Ovary (tissue), 10 donors: ENCODE measurements at places on chromosomes 6 and 20. TPM values are rescaled to one million over a fixed set of nuclear protein-coding genes. Genes with fewer than 3 reads are reported as not detected.

Gene HLA-DOA
- 2.5 TPM for polyA plus RNA-seq

GRCh38 chr20:18981962-18982539 is 168.5 kb downstream of the SCP2D1 start:
- no peak for DNase-seq

Gene GJA10
- not detected for polyA plus RNA-seq

Gene ZSCAN31
- polyA plus RNA-seq = 20.8 TPM

DNA sequence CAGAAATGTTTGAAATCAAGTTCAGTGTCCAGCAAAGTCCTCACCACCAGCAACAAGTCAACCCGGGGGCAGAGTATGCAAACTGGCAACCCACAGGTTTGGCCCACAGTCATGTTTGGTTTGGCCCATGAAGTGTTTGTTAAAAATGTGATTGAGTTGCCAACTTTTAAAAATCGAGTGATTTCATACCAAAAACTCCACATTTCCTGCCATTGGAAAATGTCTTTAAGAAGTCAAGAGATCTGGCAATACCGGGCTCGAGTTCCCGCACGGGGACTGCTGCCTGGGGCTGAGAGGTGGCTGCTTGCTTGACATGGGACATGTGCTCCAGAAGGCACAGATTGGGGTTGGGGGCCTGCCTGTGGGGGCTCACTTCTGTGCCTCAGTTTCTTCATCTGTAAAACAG is 36.1 kb downstream of the PREX1 start:
- DNase-seq = no peak

DNA sequence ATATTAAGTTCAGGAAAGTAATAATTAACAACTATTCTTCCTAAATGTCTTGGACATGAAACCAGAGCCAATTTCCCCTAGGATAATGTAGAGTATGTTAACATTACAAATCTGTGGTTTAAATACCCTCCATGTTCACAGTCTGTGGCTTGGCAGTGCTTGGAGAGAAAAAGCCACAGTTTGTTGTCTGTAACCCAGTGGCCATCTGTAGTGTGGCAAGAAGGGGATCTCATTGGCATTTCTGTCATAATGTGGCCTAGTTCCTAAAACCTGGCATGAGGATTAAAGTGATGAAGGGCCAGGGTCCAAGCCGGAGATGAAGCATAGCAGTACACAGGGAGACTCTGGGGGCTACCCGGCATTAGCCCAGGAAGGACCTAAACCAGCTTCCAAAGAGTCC is 31.2 kb downstream of the SYNE1 start:
- no peak for DNase-seq

Gene TMEM217
- polyA plus RNA-seq = 0.39 TPM

Gene POPDC3
- 0.15 TPM for polyA plus RNA-seq

- no peak for DNase-seq
Measured at GRCh38 chr20:50107086-50107660, 5.8 kb downstream of the UBE2V1 start.

DNA sequence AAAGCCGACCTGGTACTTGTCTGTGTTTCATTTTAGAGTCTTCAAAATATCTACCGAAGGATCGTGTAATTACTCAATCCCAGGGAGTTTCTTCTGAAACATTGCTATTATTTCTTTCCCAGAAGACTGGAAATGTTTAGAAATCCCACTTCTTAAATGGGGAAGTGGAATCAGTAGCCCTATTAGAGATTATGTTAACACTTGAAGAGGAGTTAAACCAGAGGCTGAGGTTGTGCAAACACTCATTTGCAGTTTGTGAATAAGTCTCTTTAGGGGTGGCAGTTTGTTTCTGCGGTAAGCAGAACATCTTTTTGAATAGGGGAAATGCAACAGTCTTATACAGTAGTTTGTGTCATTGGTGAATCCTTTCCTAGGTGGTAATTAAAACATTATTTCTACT is 21.3 kb downstream of the DSP start:
- no peak for DNase-seq

DNA sequence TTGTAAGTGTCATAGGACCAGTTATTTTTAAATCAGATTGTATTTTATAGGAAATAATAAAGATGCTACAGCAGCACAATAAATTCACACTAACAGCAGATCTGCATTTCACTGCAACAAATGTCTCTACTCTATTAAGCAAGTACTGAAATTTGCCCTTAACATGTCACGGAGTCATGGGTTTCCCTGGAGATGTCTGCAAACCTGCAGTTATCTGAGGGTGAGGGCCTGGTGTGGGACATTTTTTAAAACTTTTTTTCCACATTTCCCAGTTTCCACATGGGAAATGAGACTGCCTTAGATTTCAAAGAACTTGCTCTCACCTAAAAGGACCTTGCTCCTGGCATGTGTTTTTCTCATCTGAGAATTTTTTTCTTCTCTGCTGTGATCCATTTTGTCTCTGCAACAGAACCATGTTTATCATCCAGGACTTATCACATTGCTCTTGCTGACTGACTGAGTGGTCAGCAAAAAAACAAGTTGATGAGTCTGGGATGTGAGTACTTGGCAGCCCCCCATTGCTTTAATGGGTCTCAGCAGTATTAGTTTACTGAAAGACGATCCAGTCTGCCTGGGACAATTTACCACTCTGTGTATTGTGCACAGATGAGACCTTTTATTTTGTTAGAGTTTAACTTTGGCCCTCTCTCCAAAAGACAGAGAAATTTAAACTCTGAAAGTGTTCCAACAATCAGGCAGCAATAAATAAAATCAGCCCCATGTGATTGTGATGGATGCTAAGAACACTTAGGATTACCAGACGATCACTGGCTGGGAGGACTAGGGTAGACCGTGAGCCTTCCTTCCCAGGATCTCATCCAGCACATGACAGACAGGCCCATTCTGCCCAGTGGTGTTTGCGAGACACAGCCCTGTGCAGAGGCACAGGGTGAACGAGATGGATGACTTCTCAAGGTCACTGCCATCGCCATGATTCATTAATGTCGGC is 268.8 kb downstream of the BTBD9 start:
- peak; percentile 32 for DNase-seq

GRCh38 chr6:125149256-125150144 is 4.1 kb upstream of the TPD52L1 start:
- no peak for DNase-seq

- DNase-seq = no peak
Measured at GRCh38 chr6:157101166-157101565, 222.2 kb downstream of the TMEM242 start.

Gene NOX3
- polyA plus RNA-seq = not detected

Gene EYA2
- 4.3 TPM for polyA plus RNA-seq

- DNase-seq = no peak
Measured at GRCh38 chr6:55405474-55406235, 78.4 kb downstream of the GFRAL start.

DNA sequence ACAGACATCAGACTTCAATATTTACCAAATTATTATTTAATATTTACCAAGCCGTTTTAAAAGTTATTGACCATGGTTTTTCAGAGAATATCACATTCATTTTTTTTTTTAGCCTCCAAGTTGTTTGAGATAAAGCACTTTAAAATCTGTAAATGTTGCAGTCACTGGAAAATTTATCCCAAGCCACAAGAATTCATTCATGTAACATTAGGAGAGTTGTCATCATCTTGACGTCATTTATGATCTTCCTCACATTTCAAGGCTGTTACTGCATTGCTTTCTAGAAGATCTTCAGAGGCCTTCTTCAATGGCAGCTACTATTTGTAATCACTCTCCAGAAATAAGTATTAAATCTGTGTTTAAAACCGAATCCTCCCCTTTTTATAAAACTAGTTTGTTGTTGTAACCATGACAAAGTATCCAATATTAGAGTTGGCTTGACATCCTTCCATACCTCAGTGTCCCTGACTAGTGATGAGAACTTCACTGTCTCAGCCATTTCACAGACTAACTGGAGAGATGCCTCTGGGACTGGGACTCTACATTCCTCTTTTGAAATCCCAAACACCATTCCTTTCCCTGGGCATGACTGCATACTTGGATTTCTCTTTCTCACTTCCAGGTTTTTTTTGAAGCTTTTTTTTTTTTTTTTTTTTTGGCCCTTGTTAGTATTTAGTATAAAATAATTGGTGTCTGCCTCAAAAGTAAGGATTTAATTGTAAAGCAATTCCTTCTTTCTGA is 100.1 kb downstream of the ZFAND3 start:
- no peak for DNase-seq

DNA sequence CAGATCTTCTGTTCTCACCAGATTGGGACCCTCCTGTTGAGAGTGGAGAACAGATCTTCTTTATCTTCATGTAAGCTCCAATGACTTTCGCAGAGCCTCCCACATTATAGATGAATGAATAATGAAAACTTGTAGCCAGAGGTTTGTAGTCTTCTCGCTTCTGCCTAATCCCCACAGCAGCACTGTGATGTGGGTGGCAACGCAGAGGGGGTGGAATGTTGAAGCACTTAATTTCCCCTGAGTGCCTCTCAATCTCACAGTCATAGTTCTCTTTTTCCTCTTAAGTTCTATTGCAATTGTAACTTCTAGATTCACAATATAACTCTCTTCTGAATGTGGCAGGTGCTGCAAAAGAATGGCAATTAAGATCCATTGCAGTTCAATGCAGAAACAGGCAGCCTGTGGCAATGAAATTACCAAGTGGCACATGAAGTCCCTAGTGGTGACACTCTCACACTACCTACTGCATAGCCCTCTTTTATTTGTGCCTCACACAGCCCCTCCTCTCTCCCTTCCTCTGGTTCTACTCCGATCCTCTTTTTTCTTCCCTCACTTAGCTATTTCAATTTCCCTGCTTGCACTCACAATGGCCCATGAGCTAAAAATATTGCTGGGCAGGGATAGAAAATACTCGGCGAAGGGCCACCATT is 281.9 kb downstream of the UBE3D start:
- no peak for DNase-seq

DNA sequence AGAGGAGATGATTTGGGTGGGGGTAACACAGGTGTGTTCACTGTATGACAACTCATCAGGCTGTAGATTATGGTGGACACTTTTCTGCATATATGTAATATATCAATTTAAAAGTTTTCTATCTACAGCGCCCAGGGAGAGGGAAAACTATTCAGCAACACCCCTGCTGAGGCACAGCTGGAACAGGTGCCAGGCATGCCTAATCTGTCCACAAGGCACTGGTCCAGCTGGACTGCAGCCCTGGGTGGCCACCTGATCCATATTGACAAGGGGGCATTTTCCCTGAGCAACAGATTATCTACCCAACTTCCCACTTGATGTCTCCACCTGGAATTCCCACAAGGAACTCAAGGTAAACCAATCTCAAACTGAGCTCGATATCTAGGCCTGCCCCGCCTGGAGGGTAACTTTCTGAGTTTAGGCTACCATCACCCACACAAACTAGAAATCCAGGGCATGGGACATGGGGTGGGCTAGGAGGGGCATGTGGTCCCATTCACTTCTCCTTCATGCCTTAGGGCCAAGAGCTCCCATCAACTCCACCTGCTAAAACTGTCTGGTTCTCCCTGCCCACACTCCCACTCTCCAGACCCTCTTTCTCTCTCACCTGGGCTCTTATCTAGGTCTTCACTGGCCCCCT is 4.6 kb downstream of the SLC22A16 start:
- no peak for DNase-seq

Gene TOX2
- 2.3 TPM for polyA plus RNA-seq

DNA sequence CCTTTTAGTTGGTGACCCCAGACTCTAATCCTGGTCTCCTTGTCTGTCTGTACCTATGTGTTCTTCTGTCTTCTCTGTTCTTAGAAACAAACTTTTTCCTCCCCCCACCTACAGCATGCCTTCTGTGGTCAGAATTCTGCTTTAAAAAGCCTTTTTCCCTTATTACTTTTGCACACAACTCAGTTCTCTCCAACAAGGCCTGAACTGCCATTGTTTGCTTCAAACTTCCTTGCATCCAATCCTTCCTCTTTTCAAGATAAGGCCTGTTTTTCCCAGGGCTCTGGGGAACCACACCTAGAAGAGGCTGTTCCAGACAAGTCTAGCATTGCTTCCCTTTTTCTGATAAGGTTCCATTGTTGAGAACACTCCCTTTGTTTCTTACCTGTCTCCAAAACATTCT is 22.2 kb upstream of the NCOA3 start:
- DNase-seq = no peak

Gene CCHCR1
- 21.2 TPM for polyA plus RNA-seq

GRCh38 chr6:52489881-52490280 is 69.7 kb downstream of the EFHC1 start:
- no peak for DNase-seq

Gene CST3
- 404 TPM for polyA plus RNA-seq

DNA sequence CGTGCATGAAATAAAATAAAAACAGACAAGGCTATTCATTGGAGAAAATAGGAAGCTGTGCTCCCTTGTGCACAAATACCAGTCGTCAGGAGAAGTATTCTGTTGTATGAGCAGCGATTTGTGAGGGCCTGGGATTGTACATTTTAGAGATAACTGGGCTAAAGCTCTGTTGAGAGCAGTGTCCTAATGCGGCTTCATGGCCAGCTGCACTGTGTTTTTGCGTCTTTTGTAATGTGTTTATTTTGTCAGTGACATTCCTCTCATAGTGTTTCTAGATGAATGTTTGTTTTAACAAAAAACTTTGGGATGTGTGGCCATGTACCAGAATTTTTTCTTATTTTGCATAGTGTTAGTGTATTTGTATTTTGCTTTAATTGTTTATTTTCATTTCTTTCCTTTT is 14.8 kb downstream of the ERMARD start:
- no peak for DNase-seq

Gene COQ3
- polyA plus RNA-seq = 6.9 TPM

Gene SLC35D3
- polyA plus RNA-seq = not detected

GRCh38 chr6:32081168-32081990 is 27.8 kb downstream of the TNXB start:
- peak; percentile 87 for DNase-seq

Gene OPRL1
- 0.25 TPM for polyA plus RNA-seq

- no peak for DNase-seq
Measured at GRCh38 chr20:51797357-51798025, 4.8 kb downstream of the SALL4 start.

DNA sequence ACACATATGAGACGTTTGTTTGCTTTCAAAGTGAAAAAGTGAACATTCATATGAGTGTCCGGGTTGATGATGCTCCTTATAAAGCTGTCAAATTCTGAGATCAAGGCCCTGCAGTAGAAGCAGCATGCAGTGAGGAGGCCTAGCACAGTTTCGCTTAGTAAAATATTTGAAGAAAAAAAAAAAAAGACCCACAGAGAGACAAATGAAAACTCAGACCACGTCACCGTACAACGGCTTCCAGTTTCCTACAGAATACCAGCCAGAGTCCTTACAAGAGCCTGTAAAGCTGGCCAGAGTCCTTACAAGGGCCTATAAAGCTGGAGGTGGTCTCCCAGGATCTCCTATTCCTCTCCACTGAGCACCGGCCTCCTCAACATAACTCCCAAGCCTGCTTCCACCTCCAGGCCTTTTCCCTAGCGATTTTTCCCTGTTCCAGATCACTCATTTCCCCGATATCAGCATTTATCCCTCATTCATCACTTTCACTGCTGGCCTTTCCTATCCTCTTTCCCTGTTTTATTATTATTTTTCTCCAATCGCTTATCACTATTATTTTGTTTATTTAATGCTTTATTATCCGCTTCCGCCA is 1.5 kb upstream of the HMGN4 start:
- DNase-seq = peak; percentile 67
